Brain (organoid and tissue), 16 donors: ENCODE measurements at places on chromosomes 5 and 9.

GRCh38 chr5:14213813-14214585 is 70.9 kb downstream of the TRIO start:
- no peak for DNase-seq

DNA sequence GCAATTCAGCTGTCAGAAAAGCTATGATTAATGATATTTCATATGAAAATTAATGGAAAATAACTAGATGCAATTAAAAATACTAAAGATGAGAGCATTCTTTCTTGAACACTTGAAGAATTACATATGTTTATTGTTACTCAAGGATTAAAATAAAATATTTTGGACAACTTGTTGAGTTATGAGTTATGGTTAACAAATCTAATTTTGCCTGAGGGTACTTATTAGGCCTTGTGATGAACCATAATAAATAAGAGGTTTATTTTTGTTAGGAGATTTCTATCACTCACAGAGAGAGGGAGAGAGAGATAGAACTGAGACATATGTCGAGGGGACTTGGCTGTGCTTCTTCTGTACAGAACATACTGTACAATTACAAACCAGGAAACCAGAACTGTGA is 183.7 kb downstream of the ISL1 start:
- no peak for DNase-seq

- no peak for DNase-seq
These were observed 72.5 kb downstream of the PLAC8L1 start for GRCh38 chr5:146032911-146033310.

DNA sequence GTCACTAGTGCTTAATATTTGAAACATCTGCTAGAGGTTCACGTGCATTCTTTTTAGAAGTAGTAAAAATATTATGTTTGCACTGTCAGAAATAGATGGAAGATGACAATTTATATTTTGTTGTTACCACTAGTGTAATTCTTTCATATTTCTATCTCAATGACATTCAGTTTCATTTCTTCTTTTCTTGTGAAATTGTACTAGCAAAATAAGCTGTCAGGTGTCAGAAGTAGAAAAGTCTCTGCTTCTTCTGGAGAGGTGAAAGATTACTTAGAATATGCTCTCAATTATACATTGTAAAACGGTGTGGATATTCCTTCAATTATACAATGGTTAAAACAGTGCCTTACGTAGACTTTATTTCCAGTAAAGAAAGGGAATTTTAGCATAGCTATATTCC is 395.4 kb downstream of the CSNK1G3 start:
- DNase-seq = no peak

DNA sequence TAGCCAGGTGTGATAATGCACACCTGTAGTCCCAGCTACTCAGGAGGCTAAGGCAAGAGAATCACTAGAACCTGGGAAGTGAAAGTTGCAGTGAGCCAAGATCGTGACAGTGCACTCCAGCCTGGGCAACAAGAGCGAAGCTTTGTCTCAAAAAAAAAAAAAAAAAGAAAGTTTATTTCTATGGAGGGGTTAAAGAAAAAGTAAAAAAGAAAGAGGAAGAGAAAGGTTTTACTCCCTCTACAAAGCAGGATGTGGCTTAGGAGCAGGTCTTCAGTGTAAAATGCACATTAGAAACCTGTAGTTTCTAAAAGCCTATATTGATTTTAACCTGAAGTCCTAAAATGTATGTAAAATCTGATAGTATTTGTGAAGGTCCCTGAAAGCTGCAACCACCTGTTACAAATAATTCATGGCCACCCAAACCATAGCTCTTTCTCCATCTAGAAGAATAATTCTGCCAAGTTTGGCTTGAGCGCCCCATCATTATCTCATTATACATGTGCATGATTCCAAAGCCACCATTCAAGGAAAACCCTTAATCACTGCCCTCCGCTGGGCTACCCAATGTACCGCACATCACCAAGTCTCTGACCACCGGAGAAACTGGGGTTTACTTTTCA is 3.4 kb downstream of the FNBP1 start:
- no peak for DNase-seq
